Camera-type eye (tissue), 1 donor: ENCODE measurements at places on chromosomes 4 and X. TPM values are rescaled to one million over a fixed set of nuclear protein-coding genes. Genes with fewer than 3 reads are reported as not detected.

The SULT1B1 gene
- total RNA-seq, result 2.5 TPM

The DCAF4L1 gene
- total RNA-seq, result 0.16 TPM

The LSM6 gene
- 40.5 TPM for total RNA-seq

The TMEM35A gene
- 24.5 TPM for total RNA-seq

The S100P gene
- 0.27 TPM for total RNA-seq

The SASH3 gene
- total RNA-seq, result 1.4 TPM

The MSX1 gene
- total RNA-seq, result 4.1 TPM

The AMBN gene
- not detected for total RNA-seq

The RHOXF1 gene
- total RNA-seq, result not detected
